ENCODE measurements at places on chromosomes 5 and 9.

GRCh38 chr5:59125011-59125961 lies 542.4 kb downstream of the RAB3C start:
- no peak for DNase-seq

GRCh38 chr5:41885286-41885685 lies 15.1 kb upstream of the OXCT1 start:
- DNase-seq, result no peak

GRCh38 chr5:137603356-137603755 lies 104.2 kb upstream of the SPOCK1 start:
- no peak for DNase-seq

DNA sequence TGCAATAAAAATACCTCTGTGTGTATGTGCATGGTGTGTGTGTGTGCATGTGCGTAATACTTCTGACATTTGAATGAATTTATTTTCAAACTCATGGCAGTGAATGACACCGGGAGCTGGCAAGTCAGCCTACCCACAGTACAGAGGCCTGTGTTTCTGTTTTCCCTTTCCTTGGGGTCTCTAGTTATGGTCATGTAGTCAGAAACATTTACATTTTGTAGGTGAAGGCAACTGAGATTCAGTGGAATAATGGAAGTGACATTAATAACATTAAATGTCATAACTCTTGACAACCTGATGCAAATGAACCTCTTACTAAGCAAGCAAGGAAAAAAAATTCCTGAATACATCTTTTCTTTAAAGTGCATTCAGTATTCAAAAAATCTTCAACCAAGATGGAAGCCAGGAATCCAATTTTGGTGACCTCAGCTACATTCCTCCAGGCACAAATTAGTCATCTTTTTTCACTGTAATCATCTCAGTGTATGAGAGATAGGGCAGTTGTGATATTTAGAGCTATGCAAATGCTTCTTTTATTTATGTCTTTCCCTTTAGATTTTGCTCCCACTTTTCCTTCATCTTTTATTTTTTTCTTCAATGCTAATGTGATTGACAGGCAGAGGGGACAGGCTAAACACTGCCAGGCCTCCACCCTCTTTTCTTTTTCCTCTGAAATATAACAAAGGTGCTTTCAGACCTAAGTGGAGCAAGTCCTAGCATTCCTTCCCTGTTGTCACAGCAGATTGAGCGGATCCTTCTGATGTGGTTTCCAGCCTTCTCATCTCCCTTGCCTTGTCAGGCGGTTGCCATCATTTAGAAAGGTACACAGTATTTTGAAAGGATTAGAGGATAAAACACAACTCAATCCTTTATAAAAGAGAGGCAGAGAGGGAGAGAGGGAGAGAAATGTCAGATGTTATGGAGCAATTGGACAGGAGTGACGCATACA lies 569.8 kb upstream of the ADAMTS16 start:
- no peak for DNase-seq

DNA sequence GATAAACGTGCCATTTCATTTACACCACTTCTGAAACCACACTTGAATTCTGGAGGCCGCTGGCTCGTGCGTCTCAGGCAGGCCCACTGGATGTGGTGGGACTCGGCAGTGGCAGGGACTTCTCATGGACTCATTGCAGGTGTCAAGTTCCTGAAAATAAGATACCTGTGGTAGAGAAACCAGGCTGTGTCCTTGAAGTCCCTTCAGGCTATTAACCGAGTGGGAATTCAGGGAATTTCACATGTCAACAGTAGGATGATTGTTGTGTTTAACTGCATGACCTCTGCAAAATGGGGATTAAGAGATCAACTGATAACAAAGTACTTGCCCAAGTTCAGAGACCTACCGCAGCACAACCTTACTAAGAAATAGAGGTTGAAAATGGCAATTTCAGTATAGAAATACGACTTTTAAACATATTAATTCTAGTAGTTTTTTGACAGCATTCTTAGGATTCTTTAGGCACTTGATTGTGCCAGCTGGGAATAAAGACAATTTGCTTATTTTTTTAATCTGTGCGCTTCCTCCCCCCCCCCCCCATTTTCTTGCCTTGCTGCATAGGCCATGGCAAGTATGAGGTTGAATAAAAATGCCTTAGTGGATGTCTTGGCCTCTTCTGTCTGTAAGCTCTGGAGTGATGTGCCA lies 26.8 kb downstream of the TRIP13 start:
- no peak for DNase-seq

DNA sequence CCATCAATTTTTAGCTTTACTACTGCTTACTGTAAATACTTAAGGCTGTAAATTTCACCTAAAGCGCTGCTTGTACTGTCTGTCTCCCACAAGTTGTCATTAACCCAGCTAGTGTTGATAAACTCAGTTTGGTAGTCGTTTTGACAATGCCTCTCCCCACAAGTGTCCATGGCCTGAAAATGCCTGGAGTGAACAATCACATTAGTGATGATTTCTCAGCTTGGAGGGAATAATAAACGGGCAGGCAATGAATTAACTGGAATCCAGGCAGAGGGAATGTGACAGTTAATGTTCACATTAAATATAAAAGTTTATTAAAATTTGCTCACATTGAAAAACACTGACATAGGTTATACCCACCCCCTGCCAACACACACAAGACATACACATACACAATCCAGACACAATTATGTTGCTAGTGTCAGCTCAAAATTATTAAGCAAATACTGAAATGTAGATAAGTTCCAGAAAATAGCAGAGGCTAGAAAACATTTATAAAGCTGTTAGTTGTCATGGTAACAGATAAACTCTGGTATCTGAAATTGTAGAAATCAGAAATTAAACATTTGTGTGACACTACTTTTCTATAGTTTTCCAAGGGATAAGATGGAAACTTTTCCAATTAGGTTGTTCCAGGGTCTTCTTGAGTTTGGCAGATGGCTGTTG lies 341.9 kb downstream of the DIRAS2 start:
- no peak for DNase-seq

- DNase-seq, result no peak
Observed at GRCh38 chr9:113590991-113591898, 127.7 kb downstream of the RGS3 start.

DNA sequence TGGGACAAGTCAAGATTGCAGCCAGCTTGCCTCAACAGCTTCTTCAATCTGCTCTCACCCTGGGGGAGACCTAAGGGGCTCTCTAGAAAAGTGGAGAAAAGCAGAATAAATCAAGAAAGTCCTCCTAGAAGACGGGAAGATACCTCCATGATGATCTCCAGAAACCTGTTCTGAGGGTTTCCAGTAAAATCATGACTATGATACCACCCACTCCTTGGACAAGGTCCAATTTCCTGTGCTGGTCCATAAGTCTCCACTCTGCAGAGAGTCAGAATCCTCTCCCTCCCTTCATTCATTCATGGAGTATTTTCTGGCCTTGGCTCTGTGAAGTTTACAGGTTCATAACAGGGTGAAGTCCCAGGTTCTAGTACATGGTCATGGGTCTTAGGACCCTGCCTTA lies 168.6 kb downstream of the SLC12A2 start:
- no peak for DNase-seq

DNA sequence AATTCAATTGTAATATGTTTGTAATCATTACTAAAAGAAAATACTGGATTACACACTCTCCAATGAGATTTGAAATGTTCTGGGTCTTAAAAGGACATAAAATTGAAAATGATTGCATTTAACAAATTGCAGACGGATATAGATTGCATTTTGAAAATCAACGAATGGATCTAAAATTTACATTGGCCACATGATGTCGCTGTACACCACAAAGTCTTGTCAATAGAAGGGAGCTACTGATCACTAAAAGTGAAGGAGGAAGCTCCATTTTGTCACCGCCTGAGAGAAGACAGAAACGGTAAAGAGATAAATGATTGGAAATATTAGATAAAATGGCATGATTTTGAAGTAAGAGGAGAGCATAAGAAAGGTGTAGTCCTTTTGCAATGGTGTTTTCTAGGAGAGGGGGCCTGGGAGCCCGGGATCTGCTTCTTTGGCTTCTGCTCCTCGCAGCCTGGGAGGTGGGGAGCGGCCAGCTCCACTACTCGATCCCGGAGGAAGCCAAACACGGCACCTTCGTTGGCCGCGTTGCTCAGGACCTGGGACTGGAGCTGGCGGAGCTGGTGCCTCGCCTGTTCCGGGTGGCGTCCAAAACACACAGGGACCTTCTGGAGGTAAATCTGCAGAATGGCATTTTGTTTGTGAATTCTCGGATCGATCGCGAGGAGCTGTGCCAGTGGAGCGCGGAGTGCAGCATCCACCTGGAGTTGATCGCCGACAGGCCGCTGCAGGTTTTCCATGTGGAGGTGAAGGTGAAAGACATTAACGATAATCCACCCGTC lies at the start of gene PCDHA1:
TSS of gene PCDHA1 (plus strand) at position 236 of the 782 bp plus-strand sequence.
- DNase-seq, result no peak

- no peak for DNase-seq
Observed at GRCh38 chr5:148586796-148587195, 67.5 kb downstream of the HTR4 start.

DNA sequence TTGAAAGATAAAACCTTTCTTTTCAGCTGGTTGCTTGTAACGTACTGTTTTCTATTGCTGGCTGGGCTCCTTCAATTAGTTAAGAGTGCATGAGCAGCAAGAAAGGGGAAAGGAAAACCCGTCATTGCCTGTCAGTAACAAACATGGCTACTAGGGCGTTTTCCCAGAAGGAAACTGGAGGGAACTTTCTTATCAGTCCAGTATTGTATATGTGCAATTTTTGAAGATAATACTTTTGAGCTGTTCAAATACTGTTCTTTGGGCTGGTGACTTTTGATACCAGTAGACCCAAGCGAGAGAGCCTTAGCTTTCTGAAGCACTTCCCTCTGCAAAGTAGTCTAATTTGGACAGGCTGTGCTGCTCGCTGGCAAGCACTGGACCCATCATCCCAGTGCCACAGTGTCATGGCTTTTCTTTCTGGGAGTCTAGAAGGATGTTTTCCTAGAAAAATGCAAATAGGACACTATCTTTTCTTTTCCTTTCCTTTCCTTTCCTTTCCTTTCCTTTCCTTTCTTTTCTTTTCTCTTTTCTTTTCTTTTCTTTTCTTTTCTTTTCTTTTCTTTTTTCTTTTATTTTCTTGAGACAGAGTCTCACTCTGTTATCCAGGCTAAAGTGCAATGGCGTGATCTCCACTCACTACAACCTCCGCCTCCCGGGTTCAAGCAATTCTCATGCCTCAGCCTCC lies 149.9 kb upstream of the SMIM23 start:
- DNase-seq, result no peak

GRCh38 chr9:33172256-33173238 lies 5.4 kb upstream of the B4GALT1 start:
- no peak for DNase-seq

DNA sequence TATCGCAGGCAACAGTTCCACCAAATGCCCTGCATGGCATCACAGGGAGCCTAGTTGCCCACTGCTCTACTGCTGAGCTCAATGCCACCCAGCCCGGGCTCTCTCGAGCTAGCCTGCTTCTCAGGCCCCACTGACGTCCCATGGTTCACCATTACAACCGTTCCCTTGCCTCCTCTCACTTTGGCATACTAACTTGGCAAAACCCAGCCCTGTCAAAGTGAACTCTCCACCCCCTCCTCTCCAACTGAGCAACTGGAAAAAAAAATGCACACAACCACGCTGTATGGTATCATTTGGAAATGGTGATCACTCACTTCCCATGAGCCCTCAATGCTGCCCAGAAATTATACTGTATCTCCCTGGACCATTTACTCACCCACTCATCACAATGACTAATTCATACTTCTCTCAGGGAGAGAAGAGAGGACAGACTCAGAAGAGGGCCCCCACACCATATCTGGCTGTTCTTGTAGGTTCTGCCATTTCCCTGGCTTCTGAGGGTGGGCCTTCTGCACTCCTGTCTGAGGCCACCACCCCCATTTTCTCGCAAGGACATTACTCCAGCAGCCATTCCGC lies 51.4 kb upstream of the RARS1 start:
- DNase-seq, result no peak

DNA sequence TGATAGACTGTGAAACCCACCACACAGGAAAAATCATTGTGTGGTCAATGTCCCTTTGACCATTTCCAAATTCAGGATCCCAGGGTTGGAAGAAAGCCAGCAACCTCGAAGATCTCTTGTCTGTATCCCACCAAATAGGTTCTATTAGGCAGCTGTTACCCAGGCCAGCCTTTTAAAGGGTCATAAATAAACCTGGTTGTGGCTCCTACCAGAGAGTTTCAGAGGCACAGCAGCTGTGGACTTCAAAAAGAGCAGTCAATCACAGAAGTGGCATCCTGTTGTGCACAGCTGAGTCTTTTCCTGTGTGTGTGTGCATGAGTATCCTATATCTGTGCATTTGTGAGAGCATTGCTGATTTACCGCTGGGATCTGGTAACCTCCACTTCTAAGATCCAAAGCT lies 23.7 kb upstream of the OR2S2 start:
- DNase-seq, result no peak

GRCh38 chr9:91945277-91946085 lies 4.5 kb downstream of the ROR2 start:
- DNase-seq, result no peak

GRCh38 chr9:110446171-110446570 lies 108.5 kb upstream of the TXNDC8 start:
- DNase-seq, result no peak

DNA sequence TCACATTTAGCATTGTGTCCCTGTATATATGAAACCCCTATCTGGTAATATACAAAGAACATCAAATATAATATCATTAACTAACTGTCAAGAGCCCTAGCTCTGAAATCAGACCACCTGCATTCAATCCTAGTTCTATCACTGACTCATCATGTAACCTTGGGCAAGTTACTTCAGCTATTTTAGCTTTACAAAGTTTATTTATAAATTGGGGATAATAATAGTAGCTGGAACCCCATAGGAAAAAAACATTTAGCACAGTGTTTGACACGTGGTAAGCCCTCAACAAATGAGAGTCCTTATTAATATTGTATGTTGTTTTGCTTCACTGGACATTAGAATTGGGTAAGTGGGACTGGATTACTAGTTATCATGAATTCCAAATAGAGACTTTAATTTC lies 157.5 kb downstream of the EBF1 start:
- no peak for DNase-seq

DNA sequence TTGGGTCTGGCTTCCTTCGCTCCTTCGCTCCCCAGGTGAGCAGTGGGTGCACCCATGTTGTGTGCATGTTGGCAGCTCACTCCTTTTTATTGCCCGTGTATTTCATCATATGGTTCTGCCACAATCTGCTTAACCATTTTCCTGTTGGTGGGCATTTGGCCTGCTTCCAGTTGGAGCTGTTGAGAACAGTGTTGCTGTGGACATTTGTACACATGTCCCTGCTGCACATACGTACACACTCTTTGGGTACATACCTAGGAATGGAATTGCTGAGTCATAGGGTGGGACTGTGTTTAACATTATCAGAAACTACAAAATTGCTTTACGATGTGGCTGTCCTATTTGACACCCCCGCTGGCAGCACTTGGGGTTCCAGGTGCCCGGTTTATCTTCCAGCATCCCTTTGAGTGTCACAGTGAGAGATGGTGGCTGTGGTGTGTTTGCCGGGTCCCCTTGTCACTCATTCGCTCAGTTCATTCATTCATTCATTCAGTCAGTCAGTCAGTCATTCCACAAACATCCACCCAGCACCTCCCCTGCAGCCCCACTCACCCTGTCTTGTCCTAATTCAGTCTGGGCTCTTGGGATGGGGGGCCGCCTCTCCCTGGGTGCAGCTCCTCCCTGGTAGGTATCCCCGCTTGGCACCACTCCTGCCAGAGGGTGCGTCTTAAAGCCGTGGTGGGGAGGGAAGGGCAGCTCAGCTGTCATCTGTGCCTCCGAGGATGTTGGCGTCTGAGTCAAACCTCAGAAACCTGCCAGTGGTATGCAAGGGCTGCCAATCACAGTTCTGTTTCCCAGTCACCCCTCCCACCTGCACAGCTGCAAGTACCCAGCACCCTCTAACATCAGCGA lies 7.9 kb upstream of the FIBCD1 start:
- no peak for DNase-seq

GRCh38 chr5:117833691-117834090 lies 1154.7 kb downstream of the DTWD2 start:
- no peak for DNase-seq
